ENCODE measurements at places on chromosomes 12 and 14.

DNA sequence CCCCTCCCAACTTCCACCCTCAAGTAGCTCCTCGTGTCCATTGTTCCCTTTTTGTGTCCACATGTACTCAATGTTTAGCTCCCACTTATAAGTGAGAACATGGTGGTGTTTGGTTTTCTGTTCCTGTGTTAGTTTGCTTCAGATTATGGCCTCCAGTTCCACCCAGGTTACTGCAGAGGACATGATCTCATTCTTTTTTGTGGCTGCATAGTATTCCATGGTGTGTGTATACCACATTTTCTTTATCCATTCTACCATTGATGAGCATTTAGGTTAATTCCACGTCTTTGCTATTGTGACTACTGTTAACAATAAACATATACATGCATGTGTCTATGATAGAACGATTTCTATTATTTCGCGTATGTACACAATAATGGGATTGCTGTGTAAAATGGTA lies 362.6 kb downstream of the TMTC2 start:
- DNase-seq, result no peak

GRCh38 chr14:35277179-35277578 lies 15.0 kb upstream of the PSMA6 start:
- DNase-seq, result no peak

DNA sequence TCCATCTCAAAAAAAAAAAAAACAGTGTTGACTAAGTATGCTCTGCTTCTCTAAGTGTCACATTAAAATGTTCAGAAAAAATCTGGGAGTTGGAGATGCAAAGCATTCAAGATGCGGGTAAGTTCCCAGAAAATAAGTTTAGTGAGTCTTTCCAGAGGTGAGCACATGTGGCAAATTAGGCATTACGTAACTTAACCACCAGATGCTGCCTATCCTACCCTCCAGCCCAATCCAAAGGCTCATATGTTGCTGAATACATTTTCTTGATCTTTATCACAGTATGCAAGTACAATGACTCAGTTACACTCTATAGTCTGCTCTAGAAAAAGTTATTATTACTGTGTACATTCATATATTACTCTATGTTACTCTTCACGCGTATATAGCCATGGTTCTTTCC lies 3.6 kb downstream of the SLC2A14 start:
- peak; percentile 16 for DNase-seq

- peak; percentile 58 for DNase-seq
These were observed 42.5 kb downstream of the SLC2A13 start for GRCh38 chr12:40063414-40063813.

DNA sequence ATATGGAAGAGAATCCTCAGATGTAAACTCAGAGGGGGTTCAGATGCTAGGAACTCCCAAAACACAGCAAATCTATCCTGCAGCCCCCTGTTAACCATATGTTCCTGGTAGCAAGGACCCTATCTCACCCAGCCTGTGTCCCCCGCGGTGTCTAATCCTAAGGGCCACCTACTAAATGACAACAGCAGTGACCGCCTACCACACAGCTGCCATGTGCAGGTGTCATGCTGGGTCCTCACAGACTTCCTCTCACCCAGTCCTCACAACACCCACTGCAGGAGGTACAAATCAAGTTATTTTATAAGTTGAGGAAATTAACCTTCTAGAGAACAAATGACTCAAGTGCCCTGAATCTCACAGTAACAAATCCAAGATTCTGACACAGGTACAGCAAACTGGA lies 73.9 kb downstream of the ITPK1 start:
- DNase-seq, result no peak

- no peak for DNase-seq
These were observed 148.3 kb downstream of the PHLDA1 start for GRCh38 chr12:75883241-75883640.

Measured in fibroblast of gingiva (primary cell).